GM10248 (cell line): ENCODE measurements at places on chromosomes 7 and 10.

GRCh38 chr10:115171392-115171960 lies 78.3 kb downstream of the ATRNL1 start:
- no peak for DNase-seq

DNA sequence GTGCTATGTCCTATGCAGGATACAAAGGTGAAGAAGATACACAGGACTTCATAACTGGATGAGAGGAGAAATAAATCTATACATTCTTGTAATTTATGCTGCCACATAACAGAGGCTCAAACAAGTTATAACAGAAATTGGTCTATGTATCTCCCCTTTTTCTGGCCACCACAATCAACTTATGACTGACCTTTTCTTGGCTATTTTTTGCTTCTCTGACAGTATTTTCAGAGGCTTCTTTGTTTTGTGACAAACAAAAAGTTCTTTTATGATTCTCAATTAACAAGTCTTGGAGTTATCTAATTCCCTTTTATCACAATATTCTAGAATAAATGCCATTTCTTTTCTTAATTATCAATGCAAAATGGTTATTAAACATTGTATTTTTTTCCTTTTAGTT lies 953.0 kb upstream of the ZWINT start:
- DNase-seq: no peak

DNA sequence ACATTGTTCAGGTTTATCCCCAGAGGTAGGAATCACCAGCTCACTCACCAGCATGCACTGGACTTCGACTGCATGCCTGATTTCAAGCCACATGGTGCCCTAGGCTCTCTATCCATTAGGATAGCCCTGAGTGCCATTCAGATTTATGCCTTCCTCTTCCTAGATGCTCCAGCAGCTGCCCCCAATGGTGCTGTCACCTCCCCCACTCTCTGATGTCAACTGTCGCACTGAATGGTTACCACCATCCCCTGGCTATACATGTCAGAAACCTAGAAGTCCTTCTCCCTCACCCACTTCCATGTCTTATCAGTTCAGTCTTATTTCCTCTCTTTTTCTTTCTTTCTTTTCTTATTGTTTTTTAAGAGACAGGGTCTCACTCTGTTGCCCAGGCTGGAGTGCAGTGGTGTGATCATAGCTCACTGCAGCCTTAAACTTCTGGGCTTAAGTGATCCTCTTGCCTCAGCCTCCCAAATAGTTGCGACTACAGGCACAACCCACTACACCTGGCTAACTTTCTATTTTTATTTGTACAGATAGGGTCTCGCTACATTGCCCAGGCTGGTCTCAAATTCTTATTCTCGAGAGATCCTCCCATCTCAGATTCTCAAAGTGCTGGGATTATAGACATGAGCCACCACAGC lies 2.9 kb downstream of the SFXN4 start:
- no peak for DNase-seq

- DNase-seq: no peak
These were observed 132.6 kb downstream of the SLC25A13 start for GRCh38 chr7:96189129-96189820.

DNA sequence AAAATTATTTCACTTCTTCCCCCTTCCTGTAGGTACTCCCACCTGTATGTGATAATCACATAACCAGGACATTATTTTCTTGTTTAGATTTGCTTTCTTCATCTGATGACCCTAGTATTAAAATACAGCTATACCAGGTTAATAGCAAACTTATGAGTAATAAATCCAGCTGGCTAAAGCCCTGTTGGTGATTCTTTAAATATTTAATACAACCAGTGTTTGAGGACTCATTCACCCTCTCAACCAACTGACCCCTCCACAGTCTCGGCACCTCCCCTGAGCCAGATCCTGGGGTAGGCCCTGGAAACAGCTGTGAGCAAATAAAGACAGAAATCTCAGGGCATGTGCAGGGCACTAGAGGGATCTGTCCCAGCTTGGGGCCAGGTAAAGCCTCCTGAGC lies 58.5 kb downstream of the BLNK start:
- DNase-seq: no peak

- DNase-seq: no peak
These were observed 38.5 kb downstream of the BNIP3 start for GRCh38 chr10:131943021-131943814.

DNA sequence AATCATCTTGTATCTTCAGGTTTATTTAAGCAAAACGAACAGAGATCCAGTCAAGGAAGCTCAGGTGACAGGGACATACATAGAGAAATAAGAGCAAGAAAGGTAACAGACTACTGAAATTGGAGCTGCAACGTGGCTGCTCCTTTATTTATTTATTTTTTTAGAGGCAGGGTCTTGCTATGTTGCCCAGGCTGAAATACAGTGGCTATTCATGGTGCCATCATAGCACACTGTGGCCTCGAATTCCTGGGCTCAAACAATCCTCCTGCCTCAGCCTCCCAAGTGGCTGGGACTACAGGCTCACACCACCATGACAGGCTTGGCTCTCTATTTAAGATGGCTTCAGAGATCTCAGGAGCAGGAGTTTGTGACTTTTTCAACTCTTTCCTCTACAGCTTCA lies 46.4 kb downstream of the COL1A2 start:
- DNase-seq: no peak

DNA sequence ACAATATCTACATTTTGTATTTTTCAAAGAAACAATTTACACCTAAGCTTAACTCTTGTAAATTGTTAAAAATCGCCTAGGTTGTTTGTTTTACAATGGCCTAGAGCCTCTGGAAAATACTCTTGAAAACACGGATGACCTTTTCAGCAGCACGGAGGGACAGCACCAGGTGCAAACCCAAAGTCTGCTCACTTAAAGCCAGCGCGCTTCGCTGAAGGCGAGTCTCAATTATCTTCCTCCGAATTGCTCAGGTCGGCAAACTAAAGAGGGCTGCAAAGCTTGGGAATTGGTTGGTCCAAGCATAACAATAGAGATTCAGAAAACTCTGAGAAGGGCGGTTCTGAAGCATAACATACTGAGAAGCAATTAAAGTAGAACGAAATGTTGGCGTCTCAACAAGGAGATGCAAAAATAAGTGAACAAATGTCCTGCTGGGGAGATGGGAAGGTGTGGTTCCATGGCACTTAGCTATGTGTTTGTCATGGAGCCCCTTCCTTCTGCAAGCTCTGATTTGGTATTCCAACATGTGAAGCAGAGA lies 139.9 kb upstream of the PITRM1 start:
- DNase-seq: no peak

GRCh38 chr10:10897400-10897799 lies 120.3 kb upstream of the CELF2 start:
- no peak for DNase-seq

GRCh38 chr10:59470570-59470969 lies 108.2 kb upstream of the FAM13C start:
- DNase-seq: no peak

- peak; percentile 63 for DNase-seq
These were observed 69.6 kb downstream of the ATXN7L1 start for GRCh38 chr7:105806592-105807447.

DNA sequence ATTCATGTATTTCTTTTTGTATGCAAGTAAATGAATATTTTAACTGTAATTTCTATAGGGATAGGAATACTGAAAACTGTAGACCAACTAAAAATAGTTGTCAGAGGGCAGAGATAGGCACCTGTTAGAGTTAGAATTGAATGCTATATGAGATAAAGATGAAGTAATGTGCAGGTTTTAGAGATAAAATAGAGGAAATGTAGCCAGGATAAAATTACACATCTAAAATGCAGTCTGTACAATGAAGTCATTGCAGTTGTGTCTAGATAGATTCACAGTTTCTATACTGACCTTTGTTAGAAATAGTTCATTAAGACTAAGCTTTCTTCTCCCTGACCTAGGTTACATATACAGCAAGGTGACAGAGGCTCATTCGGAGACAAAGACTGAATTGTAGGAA lies 46.2 kb downstream of the SMNDC1 start:
- no peak for DNase-seq

DNA sequence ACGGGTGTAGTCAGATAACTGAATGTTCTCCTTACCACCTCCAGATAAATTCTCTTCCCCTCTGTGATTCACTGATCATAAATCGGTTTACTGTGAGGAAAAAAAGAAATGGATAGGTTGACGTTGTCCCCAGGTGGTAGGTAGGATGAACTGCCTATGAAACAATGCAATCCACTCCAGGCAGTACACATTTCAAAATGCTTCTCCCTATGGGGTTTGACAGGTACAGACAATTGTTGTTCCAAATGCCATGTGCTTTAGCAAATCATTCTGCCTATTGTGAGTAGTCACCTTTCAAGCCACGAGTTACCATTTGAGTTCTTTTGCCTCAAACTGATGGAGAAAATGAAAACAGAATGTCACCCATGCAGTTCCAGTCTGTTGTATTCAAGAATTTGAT lies 21.8 kb downstream of the VIM start:
- no peak for DNase-seq

DNA sequence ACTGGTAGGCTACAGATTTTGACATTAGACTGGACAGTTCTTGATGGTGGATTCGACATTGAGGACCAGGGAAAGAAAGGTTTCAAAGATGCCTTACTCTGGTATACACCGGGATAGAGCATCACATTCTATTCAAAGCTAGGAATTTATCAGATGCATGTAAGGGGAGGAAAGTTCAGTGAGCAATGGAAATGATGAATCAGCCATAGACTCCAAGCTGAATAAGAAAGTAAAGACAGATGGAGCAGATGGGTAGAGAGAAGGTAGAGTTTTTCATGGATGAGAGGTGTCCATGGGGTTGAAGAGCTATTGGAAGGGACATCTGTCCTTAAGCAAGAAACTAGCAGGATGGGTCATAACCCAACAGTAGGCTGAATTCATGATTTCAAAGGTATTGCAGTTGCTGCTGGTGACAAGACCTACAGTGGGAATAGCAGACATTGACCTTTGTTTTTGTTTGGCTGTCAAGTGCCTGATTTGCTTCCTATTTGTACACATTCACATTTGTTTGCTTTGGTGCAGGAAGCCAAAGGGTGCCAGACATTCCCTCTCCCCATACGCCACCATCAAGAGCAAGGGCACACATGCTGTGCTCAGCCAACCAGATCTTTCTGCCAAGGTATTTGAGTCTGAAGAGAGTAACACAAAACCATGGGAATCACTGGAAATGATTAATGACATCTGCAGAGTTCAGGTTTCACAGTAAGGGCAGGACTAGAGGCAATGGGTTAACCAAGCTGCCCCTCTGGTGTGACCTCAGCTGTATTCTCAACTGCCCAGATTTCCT lies 8.6 kb upstream of the CACUL1 start:
- no peak for DNase-seq

- DNase-seq: no peak
These were observed 4.9 kb downstream of the TRIM8 start for GRCh38 chr10:102648889-102649796.

DNA sequence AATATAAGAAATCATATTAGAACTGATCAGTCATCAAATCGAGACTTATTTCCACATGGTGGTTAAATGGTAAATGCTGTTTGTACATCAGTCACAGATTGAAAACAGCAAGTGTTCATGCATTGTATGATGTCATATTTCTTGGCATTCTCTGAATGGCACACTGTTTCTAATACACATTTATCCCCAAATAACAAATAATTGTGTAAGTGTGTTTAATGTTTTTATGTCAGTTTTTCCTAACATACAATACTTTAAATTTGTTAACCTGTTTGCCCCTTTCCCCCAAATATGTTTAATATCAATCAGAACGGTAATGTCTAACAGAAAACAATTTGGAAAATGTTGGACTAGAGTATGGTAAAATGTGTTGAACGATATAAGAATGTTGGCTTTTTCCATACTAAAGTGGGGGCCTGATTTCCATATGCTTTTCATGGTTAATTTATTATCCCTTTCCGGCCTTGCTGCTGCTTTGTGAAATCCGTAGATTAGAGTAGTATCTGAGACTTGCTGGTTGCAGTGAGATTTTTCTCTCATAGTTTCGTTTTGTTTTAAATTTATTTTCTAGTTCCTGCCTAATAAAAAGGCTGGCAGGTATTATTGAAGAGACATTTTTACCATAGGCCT lies 23.7 kb downstream of the RAB18 start:
- DNase-seq: no peak

- DNase-seq: no peak
These were observed 144.7 kb downstream of the NRP1 start for GRCh38 chr10:33189808-33190207.

DNA sequence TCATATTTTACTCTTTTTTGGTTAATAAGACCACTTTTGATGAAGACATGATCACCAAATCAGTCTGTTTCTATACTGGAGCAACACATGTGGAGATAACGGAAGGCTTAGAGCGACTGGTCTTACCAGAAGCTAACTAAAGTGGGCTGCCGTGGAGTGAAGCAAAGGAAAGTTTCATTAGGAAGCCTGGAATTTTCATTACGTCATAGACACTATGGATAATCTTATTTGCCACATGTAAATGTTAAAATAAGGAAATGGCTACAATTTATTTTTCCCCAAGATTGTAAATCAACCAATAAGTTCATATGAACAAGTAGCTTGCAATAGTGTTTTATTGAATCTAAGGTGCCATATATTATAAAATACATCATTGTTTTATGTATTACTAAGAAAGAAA lies 185.4 kb downstream of the PHTF2 start:
- DNase-seq: no peak

- no peak for DNase-seq
These were observed 228.8 kb upstream of the AGK start for GRCh38 chr7:141322383-141322782.

- no peak for DNase-seq
These were observed 18.8 kb downstream of the IFIT3 start for GRCh38 chr10:89346405-89347254.

DNA sequence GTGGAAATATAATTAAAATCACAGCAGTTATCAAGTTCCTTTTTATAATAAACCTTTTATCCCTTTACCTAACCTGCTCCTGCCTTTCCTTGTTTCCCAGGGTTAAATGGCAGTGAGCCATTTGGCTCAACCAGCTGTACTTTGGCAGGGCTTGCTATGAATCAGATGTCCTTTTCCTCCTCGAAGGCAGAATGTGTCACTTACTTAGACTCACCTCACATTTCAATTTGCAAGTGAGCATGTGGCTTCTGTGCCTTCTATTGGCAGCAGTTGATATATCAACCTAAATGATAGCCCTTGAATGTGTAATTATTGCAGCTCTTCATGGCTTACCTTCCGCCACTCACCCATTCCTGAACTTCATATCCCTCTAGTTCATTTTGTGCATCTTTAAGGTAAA lies 301.7 kb downstream of the CSTF2T start:
- DNase-seq: no peak
